Mucosa of gallbladder (tissue), 1 donor: ENCODE measurements at places on chromosomes 2 and 18. TPM values are rescaled to one million over a fixed set of nuclear protein-coding genes. Genes with fewer than 3 reads are reported as not detected.

Gene MOGAT1
- total RNA-seq: 102 TPM

Gene IL1RN
- 32.4 TPM for total RNA-seq

GRCh38 chr2:132977812-132978529 is 308.0 kb upstream of the LYPD1 start:
- DNase-seq: no peak

Gene RASGRP3
- total RNA-seq: 7.4 TPM

Gene PTGR3
- 41.1 TPM for total RNA-seq

- DNase-seq: no peak
Measured at GRCh38 chr2:69618362-69618761, 25.2 kb downstream of the AAK1 start.

DNA sequence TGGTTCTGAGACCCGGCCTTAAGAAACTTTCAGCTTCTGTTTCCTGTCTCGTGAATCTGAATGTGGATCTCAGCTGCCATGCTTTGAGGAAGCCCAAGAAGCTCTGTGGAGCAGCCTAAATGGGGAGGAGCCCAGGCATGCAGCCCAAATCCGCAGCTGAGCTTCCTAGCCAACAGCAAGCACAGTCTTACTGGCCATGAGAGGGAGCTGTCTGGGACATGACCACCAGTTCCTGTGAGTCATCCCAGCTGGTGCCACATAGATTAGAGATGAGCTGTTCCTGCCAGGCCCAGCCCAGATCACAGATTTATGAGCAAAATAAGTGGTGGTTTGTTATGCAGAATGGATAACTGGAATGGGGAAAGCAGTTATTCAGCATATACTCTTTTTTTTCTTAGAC is 224.4 kb upstream of the APCDD1 start:
- no peak for DNase-seq

Gene RNF152
- total RNA-seq: 18.2 TPM

Gene LANCL1
- total RNA-seq: 48.0 TPM

Gene IL18RAP
- 1.6 TPM for total RNA-seq

Gene TTC32
- total RNA-seq: 6.8 TPM

Gene ATP6V1B1
- 1.6 TPM for total RNA-seq

DNA sequence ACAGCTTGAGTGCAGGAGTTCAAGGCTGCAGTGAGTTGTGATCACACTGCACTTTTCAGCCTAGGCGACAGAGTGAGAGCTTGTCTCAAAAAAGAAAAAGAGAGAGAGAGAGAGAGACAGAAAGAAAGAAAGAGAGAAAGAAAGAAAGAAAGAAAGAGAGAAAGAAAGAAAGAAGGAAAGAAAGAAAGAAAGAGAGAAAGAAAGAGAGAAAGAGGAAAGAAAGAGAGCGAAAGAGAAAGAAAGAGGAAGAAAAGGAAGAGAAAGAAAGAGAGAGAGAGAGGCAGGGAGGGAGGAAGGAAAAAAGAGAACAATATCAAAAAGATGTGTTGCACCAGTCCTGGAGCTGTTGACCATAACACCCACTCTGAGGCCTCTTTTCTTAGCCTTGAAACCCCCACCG is 89.8 kb upstream of the MBOAT2 start:
- DNase-seq: no peak

Gene SCN1A
- not detected for total RNA-seq

Gene FAHD2B
- 12.7 TPM for total RNA-seq
